NT2/D1 (cell line): ENCODE measurements at places on chromosomes 12 and 14.

DNA sequence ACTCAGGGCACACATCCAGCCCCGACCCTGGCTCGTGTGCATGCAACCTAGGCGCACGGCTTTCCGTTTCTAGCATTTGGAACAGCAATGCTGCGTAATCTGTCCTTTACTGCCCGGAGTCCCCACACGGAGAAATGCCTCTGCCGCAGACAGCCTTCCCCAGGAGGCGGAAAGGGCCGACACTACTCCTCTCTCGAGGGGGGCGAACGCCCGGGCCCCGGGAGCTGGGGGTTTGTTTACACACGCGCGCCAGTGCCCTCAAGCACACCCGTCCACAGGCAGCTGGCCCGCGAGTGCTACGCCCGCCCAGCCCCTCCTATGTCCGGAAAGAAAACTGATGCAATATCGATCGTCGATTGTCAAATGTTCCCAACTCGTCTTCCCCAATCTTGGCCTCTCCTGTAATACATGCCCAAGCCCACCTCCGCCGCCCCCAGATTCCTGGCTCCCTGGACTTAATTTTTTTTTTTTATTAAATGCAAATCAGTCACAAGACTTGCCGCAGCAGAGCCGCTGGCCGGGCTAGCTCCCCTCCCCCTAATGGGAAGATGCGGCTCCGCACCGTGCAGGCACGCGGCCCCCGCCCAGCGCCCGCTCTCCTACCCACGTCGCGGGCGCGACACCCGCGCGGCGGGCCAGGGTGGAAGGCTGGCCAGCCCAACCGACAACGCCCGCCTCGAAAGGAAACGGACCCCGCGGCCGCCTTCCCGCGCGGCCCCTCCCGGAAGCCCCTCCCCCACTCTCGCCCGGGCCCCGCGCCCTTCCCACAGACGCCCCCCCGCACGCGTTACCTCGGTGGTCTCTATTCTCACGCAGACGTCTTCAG lies 642 bp downstream of the SLC38A2 start:
- DNase-seq, result no peak

- no peak for DNase-seq
Measured at GRCh38 chr12:54692353-54692752, 44.2 kb upstream of the DCD start.

GRCh38 chr14:103286968-103287850 lies 46.8 kb upstream of the EIF5 start:
- DNase-seq, result no peak

DNA sequence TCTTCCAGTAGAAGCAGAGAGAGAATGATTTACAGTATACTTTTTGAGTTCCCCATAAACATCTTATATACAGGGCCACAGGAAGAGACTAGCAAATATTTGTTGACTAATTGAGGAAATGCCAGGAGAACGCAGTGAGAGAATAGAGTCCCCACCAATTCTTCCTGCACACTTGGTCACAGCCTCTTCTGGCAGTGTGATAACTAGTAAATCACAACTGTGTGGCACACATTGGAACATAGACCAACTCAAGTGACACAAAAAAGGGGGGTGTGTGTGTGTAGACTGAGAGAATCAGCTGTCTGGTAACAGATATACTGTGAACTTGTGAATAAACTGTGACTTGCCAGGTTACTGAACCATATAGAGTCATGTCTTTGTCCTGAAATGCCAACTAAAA lies 10.2 kb downstream of the PFKM start:
- DNase-seq, result no peak

DNA sequence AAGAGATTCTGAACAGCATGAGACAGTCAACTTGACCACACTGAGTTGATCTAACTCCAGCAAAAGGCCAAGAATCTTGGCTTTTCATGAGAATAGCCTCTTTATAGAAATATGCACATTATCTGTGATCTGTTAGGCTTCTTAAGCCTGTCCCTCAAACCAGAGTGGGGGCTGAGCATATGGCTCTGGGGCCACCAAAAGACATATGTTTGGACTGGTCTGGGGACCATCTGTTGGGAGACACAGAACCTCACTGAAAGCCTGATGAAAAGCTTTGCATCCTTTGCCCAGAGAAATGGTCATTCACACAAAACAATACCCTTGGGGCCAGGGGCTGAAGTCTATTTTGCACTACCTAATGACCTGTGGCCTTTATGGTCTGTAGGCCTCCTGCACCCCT lies 165.3 kb upstream of the PRMT8 start:
- no peak for DNase-seq

DNA sequence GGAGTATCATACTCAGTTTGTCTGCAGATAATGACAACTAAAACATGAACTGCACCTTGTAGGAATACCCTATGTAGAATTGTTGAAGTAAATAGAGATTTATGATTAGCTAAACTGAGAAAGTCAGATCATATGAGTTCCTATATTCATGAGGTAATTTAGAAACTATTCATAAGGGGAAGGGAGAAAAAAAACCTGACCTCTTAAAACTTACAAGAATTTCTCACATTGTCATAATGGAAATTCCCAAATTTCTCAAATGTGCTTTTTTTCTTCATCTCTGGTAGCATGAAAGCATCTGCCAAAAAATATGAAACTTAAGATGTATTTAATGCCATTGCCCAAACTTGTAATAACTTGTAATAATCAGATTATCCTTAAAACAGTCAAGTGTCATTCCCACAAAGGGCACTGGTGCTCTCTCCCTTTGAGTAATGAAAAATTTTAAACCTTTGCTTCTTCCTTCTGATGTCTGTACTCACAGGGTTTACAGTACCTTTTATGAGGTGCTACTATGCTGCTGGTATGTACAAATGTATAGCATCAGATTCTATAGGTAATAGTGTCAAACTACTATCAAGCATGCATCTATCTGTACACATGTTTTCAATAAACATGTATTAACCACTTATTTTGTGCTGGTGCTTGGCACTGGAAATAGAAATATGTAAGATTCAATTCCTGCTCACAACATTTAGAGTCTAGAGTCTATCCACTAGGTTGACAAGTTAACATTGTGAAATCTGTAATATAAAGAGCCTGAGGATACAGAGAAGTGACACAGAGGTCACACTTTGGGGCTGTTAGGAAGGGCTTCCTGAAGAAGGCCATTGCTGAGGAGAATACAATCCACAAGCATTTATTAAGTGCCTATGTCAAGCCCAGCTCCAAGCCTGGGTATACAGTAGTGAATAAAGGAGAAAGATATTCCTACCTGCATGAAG lies 17.4 kb upstream of the DRAM1 start:
- DNase-seq, result no peak

- DNase-seq, result no peak
Measured at GRCh38 chr14:50772412-50772811, 58.5 kb downstream of the NIN start.

- DNase-seq, result no peak
Measured at GRCh38 chr14:46734286-46734685, 82.7 kb upstream of the RPL10L start.

DNA sequence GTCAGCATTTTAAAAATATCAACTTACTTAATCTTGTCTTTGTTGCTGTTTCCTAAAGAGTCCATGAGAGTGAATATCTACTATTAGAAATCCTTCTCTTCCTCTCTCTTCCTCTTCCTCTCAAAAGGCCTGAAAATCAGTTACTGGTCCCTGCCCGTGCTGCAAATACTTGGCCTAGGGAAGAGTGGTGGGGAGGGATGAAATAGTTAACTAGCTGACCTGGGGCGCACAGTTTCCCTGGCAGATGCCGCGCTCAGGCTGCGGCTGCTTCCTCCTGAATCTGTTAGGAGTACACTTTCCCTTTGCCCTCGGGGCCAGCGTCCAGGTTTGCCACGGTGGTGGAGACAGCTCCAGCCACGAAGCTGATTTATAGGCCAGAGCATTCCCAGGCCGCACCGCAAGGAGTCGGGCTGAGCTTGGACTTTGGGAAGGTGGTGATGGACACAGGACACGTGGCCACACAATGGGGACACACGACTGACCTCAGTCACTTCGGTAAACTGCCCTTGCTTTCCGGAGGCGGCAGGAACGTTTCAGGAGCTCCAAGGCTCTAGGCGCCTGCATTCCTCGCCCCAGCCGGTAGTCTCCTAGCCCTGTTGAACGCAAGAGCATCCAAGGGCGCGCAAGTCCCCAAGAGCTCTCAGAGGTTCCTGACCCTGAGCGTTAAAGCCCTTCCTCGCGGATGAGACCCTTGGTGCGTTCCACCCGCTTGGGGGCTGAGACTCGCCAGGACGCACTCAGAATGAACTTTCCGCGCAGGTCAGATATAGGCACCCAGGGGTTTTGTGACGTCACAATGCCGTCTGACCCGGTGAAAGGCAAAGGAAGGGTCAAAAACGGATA lies 7.1 kb upstream of the ASCL1 start:
- no peak for DNase-seq

DNA sequence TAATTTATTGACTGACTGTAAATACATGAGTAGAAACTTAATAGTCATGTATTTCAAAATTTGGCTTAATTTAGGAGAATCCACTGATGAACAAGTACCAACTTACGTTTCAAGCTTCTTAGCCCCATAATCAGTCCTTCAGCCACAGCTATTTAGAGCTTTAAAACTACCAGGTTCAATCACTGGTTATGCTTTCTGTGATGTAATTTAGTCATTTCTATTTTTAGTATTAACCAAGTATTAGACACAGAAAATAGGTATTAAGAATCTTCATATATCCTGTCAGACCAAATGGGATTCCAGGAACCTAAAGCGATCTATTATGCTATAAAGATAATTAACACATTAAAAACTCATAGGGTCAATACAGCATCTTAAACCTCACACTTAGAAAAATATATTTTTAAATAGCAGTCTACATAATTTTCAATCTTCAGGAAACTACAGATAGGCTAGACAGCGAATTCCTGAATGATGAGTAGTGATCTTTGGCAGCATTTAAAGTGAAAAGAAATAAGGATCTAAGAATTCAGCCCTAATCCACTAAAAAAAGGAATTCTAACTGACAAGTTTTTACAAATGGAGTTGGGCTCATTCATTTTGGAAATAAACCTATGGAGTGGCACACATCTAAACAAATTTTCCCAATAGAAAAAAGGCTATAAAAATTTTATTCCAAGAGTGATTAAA lies 51.5 kb downstream of the ZC3H14 start:
- no peak for DNase-seq

DNA sequence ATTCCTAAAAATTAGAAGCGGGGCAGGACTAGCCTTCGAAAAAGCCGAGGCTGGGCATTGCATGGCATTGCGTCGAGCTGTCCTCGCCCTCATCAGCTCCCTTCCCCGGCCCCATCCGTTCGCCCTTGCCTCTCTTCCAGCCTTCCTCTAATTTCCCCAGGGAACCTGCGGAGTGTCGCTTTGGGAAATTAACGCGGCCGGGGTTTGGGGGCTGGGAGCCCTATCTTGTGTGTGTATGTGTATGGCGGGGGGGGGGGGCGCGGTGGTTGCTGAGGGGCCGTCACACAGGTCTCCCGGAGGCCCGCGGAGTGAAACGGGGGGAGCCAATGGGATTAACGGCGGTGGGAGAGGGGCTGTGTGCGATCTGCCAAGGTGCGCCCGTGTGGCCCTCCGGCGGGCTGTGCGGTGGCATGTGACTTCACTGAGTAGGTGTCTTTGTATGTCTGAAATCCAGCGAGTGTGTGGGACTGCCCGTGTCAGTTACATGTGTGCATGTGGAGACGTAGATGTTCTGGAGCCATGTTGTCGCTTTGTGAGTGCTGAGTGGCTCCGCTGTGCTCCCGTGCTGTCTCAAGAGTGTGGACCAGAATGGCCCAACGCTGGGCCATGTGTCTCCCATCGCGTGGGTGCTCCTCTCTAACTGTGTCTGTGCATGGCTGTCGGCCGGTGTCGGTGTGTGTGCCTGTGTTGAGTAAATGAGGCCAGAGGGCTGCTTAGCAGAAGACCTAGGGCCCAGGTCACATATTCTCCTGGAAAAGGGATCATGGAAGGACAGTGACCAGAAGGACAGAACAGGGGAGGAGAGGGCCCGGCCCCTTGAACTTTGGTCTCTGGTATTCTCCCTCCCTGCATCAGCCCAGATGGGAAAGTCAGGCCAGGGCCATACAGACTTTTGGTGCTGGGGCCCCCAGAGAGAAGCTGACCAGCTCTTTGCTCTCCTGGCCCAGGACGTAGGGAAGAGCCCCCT lies 1.5 kb downstream of the PTMS start:
- no peak for DNase-seq

DNA sequence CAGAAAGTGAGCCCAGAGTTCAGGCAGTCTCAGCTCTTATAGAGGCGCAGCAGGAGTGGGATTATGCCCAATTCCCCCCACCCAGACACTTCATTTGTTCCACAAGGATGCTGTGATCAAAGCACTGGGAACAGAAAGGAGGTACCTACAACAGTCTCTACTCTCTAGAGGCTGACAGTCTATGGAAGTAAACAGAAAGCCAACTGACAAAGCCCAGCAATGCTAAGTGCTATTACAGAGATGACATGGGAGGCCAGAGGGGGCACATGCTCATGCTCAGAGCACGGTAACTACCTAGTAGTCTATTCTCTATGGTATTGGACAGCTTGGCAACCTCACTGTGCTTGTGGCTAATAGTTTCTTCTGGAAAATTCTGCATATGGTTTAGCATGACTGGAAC lies 85.9 kb downstream of the STXBP6 start:
- DNase-seq, result no peak

DNA sequence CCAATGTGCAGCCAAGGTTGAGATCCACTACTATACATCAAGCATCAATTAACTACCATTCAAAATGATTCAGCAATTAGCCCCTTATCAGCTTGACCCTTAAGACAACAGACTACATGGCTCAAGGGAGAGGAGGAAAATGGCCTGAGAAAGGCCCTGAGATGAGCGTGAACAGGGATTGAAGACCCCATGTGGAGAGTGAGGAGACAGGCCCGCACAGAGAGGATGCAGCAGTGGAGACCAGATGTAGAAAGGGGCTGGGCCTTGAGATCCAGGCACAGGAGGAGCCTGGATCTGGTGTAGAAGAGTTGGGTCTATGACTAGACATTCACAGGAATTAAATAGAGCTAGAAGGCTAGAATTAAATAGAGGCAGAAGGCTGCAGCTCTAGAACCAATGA lies 229.1 kb downstream of the MON2 start:
- DNase-seq, result no peak

DNA sequence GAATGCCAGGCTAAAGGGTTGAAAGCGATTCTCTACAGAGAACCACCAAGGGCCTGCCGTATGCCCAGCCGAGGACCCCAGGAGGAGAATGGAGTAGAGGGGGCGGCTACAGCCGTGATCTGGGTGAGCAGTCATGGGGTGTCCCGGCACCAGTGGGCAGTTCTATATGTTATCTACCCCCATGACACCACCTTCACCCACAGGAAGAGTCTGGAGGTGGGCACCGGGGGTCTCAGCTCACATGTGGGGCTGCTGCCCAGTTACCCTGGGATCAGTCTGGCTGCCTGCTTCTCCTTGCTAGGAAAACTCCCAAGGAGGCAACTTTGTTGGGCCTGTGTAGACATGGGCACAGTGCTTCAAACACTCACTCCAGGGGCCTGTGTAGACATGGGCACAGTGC lies 99.4 kb downstream of the LGMN start:
- DNase-seq, result no peak
